ENCODE measurements at places on chromosomes 6 and 20.
A peak's percentile ranks its signal among the peaks of the same experiment; 100 is the strongest.

GRCh38 chr6:25458485-25458884 is 179.3 kb downstream of the CARMIL1 start:
- DNase-seq = peak; percentile 89

GRCh38 chr6:170010665-170011203 is 259.3 kb downstream of the ERMARD start:
- no peak for DNase-seq

GRCh38 chr6:9292975-9293374 is 857.6 kb upstream of the SLC35B3 start:
- no peak for DNase-seq

GRCh38 chr6:128511506-128511905 is 8.9 kb downstream of the PTPRK start:
- peak; percentile 89 for DNase-seq

GRCh38 chr6:152380351-152380767 is 256.8 kb downstream of the SYNE1 start:
- DNase-seq = peak; percentile 55

GRCh38 chr6:52435345-52435744 is 15.2 kb downstream of the EFHC1 start:
- DNase-seq = no peak

GRCh38 chr6:71080133-71080532 is 123.3 kb upstream of the B3GAT2 start:
- DNase-seq = peak; percentile 2

GRCh38 chr6:53916804-53917463 is 122.1 kb downstream of the LRRC1 start:
- no peak for DNase-seq

DNA sequence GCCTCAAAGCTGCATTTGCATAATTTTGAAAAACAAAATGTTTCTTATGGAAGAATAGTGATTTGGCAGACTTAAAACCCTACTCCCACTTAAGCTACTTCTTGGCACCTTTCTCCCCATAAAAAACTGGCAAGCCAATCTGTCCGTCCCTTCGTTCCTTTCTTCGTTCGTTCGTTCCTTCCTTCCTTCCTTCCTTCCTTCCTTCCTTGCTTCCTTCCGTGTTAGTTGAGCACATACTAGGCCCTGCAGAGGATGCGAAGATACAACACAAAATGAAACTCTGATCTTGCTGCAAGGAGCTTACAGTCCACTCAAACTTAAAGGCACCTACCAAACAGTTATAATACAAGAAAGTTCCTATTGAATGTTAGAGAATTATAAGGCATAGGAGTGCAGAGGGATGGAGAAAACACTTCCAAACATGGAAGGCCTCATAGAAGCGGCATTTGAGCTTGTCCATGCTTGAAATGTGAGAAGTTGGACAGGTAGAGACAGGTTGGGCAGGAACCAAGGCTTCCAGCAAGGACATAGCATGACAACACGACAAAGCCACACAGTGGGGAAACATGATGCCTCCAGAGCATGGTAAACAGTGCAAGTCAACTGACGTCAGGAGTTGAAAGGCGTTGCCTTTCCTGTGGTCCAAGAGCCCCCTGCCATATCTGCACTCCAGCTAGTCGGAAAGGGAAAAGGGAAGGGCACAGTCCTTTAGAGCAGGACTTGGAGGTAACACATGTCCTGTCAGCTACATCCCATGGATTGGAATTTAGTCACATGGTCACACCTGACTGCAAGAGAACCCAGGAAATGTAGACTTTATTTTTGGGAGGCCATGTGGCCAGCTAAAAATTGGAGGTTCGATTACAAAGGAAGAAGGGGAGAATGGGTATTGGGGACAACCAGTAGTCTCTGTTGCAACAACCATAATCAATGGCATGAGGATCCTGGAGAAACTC is 7.0 kb downstream of the PNPLA1 start:
- peak; percentile 83 for DNase-seq

DNA sequence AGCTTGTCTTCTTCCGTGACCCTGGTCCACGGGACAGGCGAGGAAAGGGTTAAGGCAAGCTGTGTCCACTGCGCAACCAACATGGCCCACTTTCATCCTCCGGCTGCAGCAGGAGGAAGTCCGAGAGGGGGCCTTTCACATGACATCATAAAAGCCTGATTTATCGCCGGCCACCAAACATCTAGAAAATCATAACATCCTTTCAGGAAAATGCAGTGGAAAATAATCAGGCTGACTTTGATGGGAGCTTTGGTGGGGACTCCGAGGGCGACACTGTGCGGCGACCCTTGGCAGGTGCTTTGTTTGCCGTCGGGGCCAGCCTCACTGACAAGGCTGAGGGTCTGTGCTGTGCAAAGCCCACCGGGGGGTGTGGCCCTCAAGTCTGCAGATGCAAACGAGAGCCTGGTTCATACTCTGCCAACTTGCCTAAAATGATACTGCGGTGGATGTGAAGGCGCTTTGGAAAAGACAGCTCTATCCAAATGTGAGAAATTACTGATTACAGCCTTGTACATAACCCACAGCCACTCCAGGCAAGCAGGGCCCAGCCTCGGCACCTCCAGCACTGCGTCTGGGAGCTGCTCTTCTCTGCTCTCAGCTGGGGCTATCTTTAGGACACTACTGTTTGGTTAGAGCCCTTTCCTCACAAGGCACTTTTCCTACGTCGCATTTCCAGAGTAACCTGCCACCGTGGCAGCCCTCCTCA is 25.7 kb downstream of the FOXC1 start:
- DNase-seq = no peak

- no peak for DNase-seq
Measured at GRCh38 chr20:39222101-39222500, 260.0 kb downstream of the DHX35 start.

DNA sequence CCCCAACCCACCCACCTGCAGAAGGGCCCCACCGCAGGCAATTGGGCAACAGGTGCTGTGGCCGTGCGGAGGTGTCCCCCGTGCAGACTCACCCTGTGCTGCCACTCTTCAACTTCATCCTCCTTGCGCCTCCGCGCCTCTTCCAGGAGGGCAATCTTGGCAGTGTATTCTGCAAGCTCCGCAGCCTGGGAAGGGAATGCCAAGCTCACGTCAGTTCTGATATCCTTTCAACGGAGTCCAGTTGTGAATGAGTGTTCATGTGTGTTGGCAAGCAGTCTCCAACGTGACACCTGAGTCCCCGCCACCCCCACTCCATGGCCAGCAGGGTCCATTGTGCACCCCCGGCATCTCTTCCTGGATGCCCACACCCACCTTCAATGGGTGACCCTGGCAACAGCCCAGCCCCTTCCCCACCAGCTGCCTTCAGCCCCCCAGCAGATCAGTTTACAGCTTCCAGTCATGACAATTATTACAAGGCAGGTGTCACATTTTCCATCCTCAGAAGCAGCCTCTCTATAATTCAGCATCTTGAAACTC is 49.9 kb downstream of the EZR start:
- no peak for DNase-seq

GRCh38 chr20:5718896-5719595 is 31.2 kb upstream of the SHLD1 start:
- no peak for DNase-seq

DNA sequence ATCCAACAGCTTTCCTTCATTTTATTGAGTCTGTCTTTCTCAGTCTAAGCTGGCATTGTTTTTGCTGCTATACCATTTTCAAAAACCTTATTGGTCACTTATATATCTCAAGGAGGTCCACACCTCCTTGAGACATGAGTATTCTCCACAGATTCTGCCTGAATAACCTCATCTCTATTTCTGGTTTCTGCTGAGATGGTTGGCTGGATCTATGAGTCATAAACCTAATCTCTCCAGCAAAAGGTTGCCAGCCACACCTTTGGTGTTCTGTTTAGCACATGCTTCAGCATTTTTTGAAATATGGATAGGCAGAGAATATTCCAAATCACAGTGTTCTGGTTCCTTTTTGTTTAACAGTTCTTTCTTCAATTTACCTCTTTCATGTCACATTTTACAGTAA is 40.8 kb upstream of the TMEM244 start:
- peak; percentile 82 for DNase-seq

- no peak for DNase-seq
Measured at GRCh38 chr6:147200711-147201110, 3.5 kb upstream of the STXBP5 start.

- DNase-seq = no peak
Measured at GRCh38 chr20:42595625-42596024, 594.1 kb downstream of the PTPRT start.

DNA sequence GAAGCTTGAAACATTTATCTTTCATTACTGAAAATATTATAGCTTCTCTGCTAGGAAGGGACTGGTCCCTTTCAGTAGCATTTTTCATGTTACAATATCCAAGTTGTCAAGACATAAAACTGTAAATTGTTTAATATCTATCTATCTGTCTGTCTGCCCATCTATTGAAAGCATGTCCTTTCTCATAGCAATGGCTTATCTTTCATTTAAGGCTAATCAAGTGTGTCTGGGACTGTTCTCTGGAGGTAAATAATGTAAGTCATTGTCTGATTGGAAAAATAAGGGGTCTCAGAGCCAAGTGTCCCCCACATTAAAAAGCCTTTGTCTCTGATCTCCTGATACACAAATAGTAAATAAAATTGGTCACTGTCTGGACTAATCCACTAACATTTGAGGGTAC is 135.5 kb downstream of the PKHD1 start:
- no peak for DNase-seq

GRCh38 chr6:152100183-152100618 is 292.7 kb downstream of the ESR1 start:
- DNase-seq = peak; percentile 54

GRCh38 chr20:13545790-13546189 is 92.9 kb downstream of the TASP1 start:
- DNase-seq = no peak

- DNase-seq = peak; percentile 14
Measured at GRCh38 chr6:39791850-39792539, at the start of gene DAAM2. TSS of gene DAAM2 (plus strand) at chr6:39792376. CDS start at chr6:39856303, 63,927 bp downstream.

DNA sequence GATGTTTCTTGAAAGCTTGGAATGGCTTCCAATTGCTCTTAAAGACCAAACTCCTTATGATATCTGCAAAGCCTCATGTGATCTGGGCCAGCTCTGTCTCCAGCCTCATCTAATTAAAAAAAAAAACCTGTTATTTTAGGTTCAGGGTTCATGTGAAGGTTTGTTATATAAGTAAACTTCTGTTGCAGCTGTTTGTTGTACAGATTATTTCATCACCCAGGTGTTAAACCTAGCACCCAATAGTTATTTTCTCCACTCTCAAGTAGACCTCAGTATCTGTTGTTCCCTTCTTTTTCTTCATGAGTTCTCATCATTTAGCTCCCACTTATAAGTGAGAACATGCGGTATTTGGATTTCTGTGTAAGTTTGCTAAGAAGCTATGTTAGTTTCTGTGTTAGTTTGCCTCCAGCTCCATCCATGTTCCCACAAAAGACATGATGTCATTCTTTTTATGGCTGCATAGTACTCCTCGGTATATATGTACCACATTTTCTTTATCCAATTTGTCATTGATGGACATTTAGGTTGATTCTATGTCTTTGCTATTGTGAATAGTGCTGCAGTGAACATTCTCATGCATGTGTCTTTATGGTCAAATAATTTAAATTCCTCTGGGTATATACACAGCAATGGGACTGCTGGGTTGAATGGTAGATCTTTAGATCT is 30.2 kb upstream of the TFB1M start:
- DNase-seq = no peak

GRCh38 chr6:20440296-20440695 is 38.6 kb downstream of the E2F3 start:
- no peak for DNase-seq

DNA sequence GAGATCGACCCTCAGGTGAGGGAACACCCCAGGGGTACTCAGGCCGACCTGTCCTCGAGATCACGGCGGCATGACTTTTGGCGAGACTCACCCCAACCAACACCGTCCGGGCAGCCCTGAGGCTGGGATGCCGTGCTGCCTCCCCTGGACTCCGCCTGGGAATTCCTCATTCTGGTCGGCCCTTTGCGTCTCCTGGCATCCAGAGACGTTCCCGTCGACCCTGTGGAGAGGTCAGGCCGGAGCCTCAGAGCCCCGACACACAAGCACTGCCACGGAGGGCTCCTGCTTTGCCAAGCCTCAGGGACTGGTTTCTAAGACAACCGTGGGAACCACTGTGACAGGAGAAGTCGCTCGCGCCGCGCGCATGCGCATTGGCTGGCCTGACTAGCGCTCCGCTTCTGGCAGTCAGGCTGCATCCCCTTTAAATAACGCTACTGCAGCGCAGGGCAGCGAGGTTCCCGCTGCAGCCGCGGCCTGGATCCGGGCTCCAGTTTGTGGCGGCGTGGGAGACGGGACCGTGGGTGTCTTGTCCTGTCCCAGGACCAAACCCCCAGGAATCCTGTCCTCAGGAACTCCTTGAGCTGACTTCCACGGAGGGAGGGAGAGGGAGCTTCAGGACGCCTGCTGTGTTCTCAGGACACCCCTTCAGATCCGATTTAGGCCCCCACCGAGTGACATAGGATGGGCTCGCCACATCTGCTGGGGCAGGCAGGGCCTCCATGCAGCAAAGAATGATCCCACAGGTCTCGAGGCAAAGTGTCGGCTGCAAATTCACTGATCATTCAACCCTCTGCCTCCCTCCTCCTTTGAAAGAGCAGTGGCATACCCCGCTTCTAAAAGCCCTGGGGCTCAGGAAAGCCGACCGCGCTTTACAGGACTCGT is 163.2 kb upstream of the ZNF337 start:
- peak; percentile 43 for DNase-seq

GRCh38 chr6:160531826-160532225 is 132.2 kb downstream of the LPA start:
- DNase-seq = no peak

DNA sequence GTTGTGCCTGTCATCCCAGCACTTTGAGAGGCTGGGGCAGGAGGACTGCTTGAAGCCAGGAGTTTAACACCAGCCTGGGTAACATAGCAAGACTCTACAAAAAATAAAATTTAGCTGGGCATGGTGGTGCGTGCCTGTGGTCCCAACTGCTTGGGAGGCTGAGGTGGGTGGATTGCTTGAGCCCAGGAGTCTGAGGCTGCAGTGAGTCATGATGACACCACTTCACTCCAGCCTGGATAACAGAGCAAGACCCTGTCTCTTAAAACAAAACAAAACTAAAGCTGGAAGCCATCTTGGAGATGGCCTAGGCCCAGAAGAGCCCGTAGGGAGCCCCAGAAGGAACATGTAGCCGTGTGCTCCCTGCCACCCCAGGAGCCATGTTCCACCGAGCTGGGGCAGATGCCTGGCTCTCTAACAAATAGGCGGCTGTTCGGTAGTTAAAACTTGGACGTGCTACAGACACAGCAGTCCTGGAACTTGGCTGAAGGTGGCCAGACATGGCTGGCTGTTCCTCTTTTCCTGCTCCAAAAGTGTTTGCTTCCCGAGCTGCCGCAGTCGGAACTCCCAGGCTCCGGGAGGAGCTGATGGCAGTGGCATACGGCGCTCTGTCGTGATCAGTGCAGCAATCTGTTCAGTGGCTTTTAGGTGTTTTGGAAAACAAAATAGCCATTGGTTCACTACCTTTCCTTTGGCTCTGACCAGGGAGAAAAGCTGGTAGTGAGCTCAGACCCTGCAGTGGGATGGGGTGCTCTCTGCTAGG is 37.0 kb downstream of the DYNLT1 start:
- no peak for DNase-seq

All from epithelial cell of esophagus (primary cell).